ENCODE measurements at places on chromosomes 3 and 15. TPM values are rescaled to one million over a fixed set of nuclear protein-coding genes. Genes with fewer than 3 reads are reported as not detected.

Gene GPR62
- 0.49 TPM for total RNA-seq

Gene DAZL
- not detected for total RNA-seq

Gene RETNLB
- total RNA-seq, result not detected

Gene SPG21
- 106 TPM for total RNA-seq

Gene PAK6
- total RNA-seq, result 9.0 TPM
